Upper lobe of left lung (tissue), 6 donors: ENCODE measurements at places on chromosomes 4 and X. TPM values are rescaled to one million over a fixed set of nuclear protein-coding genes. Genes with fewer than 3 reads are reported as not detected.

- no peak for DNase-seq
Observed at GRCh38 chr4:108830509-108831244, 67.8 kb upstream of the ETNPPL start.

GRCh38 chr4:41361794-41362526, 105.2 kb downstream of the UCHL1 start:
- no peak for DNase-seq

DNA sequence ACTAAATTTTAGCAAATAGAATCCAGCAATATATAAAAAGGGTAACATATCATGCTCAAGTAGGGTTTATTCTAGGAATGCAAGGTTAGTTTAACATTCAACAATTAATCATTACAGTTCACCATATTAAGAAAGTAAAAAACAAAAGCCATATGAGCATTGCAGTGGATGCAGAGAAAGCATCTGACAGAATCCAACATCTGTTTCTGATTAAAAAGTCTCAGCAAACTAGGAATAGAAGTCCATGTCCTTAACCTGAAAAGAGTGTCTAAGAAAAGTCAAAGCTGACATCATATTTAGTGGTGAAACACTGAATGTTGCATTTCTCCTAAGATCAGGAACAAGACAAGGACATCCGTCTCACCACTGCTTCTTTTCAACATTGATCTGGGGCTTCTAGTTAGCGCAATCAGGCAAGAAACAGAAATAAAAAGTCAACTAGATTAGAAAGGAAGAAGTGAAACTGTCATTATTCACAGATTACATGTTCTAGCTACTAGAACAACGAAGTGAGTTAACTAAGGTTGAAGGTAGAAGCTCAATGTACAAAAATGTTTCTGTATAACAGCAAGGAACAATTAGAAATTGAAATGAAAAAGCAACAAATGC, 49.3 kb downstream of the MRPL1 start:
- no peak for DNase-seq

DNA sequence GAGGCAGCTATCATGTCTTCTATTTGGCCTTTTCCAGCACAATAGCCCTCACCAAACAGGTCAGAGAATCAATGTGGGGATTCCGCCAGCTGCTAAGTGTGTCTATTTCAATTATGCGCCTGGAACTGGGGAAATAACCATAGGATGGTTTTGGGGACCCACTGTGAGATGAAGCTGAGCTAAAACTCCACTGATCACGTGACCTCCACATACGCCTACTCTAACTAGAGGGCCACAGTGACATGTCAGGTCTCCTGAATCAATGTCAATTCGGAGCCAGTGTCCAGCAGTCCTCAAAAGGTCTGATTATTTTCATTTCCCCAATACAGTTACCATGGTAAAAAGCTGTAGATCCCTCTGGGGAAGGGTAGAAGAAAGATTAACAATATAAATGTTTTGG, 10.2 kb upstream of the BANK1 start:
- DNase-seq = no peak

Gene CDS1
- total RNA-seq = 23.3 TPM
